ENCODE measurements at places on chromosomes 16 and 17.
A peak's percentile ranks its signal among the peaks of the same experiment; 100 is the strongest.

DNA sequence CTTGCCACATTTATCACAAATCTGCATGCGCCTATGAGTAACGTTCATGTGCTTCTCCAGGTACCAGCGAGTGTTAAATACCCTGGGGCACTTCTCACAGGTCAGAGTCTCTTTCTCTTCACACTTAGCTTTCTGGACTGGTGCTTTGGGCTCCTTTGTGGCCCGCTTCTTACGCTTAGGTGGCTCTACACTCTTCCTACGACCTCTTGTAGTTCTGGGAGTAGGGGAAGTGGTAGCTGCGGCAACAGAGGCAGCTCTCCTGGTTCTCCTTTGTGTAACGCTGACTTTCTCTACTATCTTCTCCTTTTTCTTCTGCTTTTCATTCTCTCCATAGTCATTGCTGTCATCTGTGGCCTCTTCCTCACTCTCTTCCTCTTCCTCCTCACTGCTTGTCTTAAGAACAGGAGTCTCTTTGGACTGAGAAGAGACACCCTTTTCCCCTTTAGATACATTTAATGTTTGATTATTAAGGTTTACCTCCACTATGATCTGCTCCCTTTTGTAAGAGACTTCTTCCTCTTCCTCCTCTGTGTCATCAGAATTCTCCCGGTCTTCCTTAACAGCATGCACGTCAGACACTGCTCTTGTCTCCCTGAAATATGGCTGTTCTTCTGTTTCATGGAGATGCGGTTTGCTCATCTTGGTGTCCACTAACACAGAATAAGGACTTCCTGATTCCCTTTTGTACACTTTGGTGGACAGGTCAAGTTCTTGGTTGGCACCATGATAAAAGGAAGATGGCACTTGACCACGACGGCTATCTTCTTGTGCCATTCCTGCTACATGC is 45.0 kb downstream of the ZNF652 start:
- no peak for DNase-seq

DNA sequence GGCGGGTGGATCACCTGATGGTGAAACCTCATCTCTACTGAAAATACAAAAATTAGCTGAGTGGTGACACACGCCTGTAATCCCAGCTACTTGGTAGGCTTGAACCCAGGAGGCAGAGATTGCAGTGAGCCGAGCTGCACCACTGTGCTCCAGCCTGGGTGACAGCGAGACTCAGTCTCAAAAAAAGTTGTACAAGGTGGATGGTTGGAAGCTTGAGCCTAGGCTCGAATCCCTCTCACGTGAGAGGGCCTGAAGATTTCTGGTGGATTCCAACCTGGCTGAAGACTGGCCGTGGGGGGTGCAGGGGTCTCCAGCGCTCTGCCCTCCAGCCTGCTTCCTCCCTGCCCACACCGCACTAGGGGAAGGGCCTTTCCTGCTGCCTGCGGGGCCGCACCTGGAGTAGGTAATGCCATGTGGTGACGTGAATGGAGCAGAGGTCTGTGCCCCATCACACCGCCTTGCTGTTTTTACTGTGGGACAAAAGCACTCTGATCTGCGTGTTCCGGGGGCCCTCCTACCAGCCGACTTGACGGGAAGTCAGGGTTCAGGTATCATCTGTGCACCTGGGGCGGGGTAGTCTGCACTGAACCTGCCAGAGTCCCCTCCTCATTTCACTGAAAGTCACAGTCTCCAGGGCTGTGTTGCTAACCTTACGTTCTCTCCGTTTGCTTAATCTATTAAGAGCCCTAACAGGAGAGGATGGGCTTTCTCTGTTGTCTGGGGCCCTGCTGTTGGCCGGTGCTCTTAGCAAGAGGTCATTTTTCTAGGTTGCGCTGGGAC is 4.2 kb downstream of the RPL13 start:
- DNase-seq = no peak

GRCh38 chr16:6104428-6104827 is 1006.8 kb upstream of the EEF2KMT start:
- DNase-seq = no peak

DNA sequence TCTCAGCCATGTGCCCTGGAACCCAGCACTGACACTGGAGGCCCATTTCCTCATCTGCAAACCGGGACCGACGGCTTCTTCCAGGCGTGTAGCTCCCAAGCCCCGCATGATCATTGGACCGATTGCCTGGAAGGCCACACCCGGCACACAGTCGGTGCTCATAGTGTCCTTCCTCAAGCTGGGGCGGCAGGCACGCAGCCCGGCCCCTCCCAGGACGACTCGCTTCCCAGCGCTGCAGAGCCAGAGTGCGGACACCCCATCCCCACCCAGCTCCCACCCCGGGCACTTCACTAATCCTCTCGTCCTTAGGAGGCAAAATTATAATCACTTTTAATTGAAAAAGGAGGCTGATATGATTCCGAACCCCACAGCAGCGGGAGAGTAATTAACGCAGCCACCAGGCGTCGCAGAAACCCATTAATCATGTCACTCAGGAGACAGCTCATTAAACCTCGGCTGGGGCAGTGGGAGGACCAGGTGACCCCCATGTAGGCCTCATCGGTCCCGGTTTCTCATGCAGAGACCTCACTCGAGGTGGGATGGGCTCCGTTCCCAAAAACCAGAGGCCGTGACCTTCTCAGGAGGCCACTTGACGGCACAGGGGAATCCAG is 33.1 kb downstream of the ZNF469 start:
- DNase-seq = no peak

- no peak for DNase-seq
These were observed 14.6 kb downstream of the SREBF1 start for GRCh38 chr17:17822189-17822588.

DNA sequence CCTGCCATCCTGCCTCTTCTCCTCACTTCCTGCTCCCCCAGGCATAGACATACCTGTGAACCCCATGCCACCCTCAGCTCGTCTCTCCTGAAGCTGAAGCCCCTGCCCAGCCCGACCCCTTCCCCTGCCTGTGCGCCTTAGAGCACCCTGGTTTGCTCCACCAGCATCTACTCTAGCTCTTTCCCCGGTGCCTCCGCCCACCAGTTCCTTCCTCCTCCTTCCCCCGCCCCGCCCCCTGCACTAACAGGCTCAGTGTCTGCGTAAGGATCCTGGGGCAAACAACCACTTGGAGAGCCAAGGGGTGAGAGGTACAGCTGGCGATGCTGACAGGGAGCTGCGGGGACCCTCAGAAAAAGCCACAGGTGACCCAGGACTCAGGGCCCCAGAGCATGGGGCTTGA is 1.9 kb downstream of the GPR142 start:
- DNase-seq = peak; percentile 31

DNA sequence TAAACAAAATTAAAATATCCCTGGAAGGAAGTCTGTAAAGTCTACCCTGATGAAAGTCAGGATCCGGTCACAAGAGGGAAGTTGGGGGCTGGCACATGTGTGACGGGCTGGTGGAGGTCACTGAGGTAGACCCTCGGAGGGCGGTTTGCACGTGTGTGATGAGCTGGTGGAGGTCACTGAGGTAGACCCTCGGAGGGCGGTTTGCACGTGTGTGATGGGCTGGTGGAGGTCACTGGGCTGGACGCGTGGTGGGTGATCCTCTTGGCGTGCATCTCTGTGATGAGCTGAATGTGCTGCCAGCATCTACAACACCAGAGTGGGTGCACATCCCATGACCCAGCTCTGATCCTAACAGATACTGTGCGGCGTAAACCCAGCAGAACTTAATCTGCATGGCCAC is 43.7 kb upstream of the METRNL start:
- no peak for DNase-seq

- DNase-seq = no peak
These were observed 5.3 kb upstream of the EPN3 start for GRCh38 chr17:50527155-50527762.

GRCh38 chr16:76226011-76226410 is 51.2 kb upstream of the CNTNAP4 start:
- no peak for DNase-seq

- no peak for DNase-seq
These were observed 5.5 kb upstream of the MAF start for GRCh38 chr16:79605999-79606398.

- no peak for DNase-seq
These were observed 242.3 kb upstream of the TBX2 start for GRCh38 chr17:61157246-61157886.

- DNase-seq = no peak
These were observed 110.9 kb upstream of the NUDT7 start for GRCh38 chr16:77611386-77611785.

DNA sequence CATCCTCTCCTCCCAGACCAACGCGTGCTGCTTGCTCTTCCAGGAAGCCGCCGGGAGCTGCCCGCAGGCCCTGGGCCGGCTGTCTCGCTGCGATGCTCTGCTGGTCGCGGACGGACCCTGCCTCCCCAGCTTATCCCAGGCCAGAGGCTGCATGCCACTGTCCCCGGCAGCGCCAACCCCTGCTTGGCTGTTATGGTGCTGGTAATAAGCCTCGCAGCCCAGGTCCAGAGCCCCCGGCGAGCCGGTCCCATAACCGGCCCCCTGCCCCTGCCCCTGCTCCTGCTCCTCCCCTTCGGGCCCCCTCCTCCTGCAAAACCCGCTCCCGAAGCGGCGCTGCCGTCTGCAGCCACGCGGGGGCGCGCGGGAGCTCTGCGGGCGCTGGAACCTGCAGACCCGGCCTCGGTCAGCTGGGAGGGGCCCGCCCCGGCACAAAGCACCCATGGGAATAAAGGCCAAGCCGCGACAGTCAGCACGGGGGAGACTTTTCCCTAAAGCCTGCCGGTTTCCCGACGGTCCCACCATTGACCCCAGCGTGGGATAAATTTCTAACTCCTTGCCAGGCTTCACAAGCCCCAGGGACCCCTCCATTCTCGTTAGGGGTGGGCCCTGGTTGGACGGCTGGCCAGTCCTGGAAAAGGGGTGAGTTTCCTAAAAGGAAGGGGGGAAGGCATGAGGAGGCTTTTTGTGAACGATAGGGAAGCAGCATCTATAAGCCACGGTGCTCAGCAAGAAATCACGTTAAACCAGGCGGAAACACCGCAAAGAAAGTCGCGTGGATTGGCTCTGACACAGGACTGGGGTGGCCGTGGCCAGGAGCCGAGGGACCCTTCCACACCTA is 11.2 kb downstream of the ENPP7 start:
- peak; percentile 60 for DNase-seq

DNA sequence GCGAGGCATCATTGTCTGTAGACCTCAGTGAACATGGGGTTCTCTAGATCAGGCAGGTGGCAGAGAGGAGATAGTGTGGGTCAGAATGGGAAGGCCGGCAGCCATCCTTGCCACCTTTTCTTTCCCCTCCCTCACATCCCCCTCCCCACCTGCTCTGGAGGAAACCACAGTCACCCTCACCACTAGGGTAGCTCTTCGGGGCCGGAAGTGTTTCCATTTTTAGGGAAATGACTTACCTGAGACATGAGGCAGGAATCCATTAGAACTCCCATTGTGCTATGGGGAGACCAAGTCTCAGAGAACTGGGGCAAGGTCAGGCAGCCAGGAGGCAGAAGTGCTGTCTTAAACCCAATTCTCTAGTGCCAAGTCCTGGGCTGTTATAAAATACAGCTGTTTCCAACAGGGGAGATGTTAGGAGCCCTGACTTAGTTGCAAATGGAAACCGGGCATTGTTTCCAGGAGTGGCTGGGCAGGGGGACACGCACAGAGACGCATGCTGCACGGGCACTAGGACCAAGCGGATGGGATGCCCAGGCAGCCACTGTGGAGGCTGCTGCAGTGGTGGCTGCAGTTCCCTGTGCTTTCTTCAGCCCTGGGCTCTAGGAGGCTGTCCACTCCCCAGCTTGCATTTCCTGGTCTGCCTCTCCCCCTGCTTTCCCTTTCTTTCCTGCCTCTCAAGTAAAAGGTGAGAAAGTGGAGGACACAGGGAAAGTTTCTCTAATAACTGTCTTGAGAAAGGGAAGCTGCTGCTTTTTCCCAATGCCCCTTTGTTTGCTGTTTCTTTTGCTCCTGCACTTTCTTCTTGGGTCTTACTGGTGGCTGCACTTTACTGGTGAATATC is 2.8 kb downstream of the HAS3 start:
- DNase-seq = no peak

GRCh38 chr17:12209632-12210191 is 189.0 kb downstream of the MAP2K4 start:
- DNase-seq = no peak

- no peak for DNase-seq
These were observed 17.7 kb downstream of the NCBP3 start for GRCh38 chr17:3828151-3828851.

DNA sequence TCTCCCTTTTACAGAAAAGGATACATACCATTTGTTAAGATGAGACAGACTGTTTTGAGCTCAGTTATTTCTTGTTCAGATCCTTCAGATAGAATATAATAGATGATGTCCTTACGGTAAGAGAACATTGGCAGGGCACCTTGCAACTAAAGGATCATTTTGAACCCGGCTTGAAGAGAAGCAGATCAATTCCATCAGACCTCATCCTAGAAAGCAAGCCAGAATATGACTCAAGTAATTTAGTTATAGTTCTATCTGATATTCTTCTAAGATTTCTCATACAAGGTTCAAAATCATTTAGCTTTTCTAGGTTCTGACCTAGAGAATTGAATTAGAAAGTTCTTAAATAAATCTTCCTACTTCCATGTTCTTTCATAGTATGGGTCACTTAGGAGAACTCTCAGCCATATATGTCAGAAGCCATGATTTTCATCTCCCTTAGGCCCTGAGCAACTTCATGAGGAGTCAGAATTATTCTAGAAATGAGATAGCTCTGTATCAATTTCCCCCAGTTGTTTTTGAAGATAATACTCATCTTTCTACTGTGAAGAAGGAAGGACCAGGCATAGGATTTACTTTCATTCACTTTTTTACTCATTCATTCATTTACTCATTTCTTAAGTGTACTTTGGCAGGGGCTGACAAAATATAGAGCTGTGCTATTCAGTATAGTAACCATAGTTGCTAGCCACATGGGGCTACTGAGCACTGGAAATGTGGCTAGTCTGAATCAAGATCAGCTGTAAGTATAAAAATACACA is 2.5 kb upstream of the CMTM1 start:
- no peak for DNase-seq

DNA sequence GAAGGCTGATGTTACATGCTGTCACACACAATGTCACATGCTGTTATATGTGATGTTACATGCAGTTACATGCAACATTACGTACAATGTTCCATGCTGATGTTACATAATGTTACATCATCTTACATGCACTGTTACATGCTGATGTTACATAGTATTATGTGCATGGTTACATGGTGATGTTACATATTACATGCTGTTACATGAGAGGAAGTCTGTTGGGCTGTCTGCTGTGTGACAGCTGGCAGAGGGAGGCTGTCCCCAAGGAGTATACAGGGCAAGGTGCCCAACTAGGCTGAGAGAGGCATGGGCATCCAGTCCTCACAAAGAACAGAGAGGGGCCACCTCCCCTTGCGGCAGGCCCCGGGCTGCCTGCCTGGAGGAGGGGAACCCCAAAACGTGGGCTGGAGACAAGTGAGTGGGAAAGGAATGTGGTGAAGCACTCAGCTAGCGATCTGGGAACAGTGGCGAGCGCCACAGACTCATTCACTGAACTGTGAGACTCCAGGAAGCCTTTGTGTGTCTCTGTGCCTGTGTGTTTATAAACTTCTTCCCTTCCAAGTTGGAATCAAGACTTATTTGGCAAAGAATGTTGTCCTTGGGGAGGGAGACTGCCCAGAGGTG is 30.6 kb downstream of the TMEM92 start:
- no peak for DNase-seq

- DNase-seq = no peak
These were observed 86.1 kb downstream of the KCNJ12 start for GRCh38 chr17:21462237-21462636.

GRCh38 chr16:4957420-4957719 is 760 bp upstream of the SEC14L5 start:
- DNase-seq = no peak

- DNase-seq = no peak
These were observed 11.9 kb downstream of the STAC2 start for GRCh38 chr17:39213852-39214251.

GRCh38 chr16:72937360-72937759 is 110.6 kb downstream of the ZFHX3 start:
- no peak for DNase-seq

- DNase-seq = peak; percentile 62
These were observed 697 bp downstream of the CTF1 start for GRCh38 chr16:30896889-30897733.
